Astrocyte of the spinal cord (primary cell): ENCODE measurements at places on chromosomes 3 and 15.

DNA sequence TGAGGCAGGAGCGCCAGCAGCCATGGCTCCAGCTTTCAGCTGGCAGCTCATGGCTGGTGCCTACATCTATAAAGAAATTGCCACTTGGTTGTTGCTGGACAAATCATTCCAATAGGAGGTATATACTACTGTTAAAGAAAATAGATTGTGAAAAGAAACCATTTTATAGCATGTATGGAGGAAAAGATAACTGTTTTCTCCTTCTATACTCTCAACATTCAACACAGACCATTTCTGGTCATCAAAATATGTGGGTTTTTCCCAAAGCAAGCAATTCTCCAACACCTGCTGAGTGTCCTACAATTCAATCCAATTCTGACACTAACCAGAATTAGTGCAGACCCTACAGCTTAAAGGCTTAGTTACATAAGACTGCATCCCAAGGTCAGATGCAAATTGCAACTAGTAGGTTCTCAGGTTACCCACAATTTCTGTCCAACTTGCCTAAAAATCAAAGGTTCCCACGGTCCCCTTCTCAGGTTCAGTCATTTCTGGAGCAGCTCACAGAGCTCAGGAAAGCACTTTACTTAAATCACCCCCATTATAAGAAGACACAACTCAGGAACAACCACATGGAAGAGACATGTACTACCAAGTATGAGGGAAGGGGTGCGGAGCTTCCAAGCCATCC is 42.4 kb upstream of the STRIT1 start:
- no peak for DNase-seq

GRCh38 chr3:192570821-192571791 is 156.2 kb downstream of the FGF12 start:
- DNase-seq = peak; percentile 57

GRCh38 chr15:97977734-97978133 is 17.2 kb downstream of the ARRDC4 start:
- DNase-seq = no peak

DNA sequence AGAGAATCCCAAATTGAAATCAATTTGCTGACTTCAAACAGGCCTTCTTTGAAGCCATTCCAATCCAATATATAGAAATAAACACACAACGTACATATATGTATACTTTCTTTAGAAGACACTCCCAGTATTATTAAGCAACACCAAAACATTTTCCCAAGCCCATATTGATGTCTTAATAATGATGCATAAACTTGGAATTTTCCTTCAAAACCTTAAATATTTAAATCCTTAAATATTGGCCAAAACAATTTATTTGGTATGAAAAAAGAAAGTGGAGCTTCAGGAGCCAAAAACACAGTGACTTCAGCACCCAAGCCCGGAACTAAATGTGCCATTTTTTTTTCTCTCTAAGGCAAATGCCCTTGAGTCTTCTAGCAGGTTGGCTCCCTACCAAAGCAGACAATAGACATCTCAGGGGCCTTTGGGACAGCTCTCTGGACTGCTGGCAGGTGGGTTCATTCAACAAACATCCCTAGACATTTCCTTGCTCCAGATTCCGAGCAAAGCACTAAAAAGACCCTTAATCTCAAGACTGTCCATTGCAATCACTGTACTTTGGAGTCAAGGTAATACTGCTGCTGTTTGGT is 384.7 kb downstream of the NTRK3 start:
- DNase-seq = no peak

DNA sequence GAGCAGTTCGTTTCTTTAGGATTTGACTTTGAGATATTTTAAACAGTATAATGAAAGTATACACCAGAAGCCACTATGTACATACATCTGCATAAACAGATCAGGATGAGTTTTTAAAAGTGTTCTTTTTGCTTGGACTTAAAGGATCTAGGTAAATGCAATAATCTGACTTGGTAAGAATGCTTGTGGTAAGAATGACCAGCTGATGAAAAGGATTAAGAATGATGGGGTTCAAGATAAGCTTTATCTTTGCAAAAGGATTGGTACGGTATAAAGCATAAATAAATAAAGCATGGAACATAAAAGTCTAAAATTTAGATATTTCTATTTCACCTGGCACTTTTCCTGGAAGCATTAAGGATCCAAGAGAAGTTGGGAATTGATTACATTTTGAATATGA is 9.8 kb upstream of the MME start:
- DNase-seq = peak; percentile 33

- DNase-seq = no peak
Measured at GRCh38 chr3:184884359-184885017, 72.5 kb downstream of the VPS8 start.

- DNase-seq = no peak
Measured at GRCh38 chr15:28993051-28993719, 107.4 kb downstream of the APBA2 start.

DNA sequence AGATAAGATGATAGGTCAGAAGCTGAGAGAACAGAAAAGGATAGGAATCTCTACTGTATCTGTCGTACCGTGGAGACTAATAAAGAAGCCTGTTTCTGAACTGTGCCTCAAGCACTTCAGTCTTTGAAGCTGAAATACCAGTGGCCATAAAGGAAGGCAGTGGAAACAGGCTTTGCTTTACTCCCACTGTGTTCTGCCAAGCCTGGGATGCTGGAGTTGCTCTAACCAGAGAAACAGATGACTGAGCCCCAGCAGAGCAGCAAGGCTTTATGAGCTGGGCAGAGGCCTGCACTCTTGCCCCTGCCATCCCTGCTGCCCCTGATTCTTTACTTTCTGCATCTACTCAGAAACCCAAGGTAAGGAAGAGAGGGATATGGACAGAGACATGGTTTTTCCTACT is 89.4 kb downstream of the PDE8A start:
- DNase-seq = no peak

DNA sequence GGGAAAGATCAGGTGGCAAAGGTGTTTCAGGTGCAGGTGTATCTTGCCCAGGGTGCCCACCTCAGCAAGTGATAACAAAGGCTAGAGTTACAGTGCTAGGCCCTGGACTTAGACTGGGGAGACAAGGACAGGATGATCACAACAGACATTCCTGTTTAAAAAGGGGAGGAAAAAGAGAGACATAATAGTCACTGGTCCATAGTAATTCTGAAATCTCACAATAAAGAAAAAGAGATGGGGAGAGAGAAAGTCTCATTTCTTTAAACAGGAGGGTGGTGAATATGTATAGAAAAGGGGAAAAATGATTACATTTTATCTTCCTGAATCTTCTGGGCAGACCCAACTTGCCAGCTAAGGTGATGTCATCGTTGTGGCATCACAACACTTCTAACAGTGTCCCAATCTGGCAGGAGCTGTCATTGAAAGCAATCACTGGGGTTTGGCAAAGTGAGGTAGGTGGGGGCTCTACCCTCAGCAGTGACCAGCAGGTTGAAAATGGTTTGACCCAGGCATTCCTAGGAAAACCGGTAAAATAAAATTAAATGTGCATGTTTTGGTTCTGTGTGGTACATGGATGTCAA is 99.5 kb downstream of the ZNF621 start:
- no peak for DNase-seq

DNA sequence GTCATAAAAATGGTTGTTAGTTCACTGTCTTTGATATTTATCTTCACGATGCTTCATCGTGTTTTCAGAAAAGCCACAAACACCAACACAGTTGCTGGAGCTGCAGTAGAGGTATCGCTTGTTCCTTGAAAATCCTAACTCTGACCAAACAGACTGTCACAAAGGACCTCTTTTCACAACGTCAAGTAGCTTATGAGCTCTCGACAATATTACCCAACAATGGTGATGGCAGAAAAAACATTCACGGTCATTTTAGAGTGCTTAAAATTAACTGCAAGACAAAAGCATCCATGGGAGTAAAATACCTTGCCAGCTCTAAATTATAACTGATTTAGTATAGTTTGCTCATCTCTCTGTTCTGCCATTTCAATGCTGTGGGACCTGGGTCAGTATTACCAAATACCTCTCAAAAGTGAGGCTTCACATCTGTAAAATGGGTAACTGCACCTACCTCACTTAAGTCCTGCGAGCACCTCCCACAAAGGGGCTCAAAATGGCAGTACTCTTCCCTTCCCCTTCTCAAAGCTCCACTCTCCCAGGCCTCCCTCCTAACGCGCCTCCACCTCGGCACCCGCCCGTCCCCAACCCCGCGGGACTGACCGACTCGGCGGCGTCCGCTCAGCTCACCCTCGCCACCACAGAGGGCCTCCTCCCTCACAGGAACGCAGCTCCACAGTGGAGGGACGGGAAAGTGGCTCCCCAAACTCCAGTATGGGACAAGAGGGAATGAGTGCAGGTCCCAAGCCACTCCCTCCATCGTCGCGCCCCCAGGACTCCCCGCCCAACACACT is 546 bp downstream of the TRIM59 start:
- peak; percentile 43 for DNase-seq

DNA sequence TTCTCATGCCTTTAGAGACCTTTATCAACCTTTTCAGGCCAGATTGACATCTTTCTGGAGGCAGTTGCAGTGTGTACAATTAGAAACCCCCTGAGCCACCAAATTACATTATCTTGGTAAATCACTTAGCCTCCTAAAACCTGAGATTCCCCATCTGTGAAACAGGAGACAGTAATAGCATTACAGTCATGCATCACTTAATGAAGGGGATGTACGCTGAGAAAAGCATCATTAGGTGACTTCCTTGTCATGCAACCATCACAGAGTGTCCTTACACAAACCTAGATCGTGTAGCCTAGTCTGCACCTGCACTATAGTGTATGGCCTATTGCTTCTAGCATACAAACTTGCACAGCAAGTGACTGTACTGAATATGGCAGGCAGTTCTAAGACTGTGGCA is 400.8 kb upstream of the CNTN3 start:
- DNase-seq = no peak

DNA sequence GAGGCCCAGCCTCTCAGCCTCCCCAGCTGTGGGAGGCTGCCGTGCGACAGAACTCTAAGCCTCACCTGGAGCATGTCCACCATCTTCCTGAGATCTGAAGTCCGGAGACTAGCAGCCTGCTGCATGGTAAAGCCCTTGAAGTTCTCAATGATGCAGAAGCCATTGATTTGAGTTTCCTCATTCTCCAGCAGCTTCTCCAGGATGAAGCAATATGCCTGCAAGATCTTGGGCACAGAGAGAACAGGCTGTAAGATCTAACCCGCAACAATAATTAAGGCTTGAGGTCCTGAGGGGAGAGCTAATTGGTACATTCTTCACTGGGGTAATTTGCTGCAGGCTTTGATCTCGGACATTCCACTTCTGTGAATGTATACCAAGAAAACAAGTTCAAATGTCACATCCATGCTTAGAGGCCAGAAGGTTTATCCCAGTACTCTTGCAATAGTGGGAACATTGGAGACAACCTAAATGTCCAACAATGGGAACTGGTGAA is 9.7 kb downstream of the RLBP1 start:
- no peak for DNase-seq

- DNase-seq = no peak
Measured at GRCh38 chr15:44308889-44309288, 20.4 kb downstream of the GOLM2 start.

- DNase-seq = no peak
Measured at GRCh38 chr3:61761694-61762430, 200.5 kb downstream of the PTPRG start.

DNA sequence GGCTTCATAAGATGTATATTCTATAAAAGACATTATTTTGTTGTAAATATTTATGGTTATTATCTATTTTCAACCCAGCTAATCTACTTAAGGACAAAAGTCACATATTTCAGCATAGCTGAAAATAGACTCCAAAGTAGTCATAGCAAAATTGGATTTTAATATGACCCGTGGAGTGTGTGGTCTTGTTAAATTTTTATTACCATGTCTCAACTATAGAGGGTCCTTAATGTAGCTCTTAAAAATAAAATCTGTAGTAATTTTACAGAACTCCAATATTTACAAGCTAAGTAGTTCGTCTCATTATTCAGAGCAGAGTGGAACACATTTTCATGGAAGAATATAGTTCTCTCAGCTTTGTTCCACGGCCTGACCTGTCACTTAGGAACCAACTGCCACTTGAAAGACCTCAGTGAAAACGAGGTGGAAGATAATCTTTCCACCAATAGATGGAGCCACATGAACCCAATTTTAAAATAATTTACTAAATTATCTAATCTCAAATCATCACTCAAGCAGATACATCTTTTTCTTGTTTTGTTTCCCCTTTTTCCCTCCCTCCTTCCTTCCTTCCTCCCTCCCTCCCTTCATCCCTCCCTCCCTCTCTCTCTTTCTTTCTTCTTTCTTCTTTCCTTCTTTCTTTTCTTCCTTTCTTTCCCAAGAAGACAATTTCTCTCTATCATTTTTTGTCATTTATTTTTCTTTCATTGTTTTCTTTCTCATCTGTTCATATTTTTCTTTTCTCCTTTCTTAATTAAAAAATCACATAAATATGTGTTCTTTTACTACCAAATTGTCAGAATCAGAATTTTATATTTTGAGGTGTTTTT is 97.2 kb downstream of the CLDN1 start:
- DNase-seq = peak; percentile 48

- DNase-seq = no peak
Measured at GRCh38 chr3:97089621-97090020, 275.2 kb downstream of the EPHA6 start.

DNA sequence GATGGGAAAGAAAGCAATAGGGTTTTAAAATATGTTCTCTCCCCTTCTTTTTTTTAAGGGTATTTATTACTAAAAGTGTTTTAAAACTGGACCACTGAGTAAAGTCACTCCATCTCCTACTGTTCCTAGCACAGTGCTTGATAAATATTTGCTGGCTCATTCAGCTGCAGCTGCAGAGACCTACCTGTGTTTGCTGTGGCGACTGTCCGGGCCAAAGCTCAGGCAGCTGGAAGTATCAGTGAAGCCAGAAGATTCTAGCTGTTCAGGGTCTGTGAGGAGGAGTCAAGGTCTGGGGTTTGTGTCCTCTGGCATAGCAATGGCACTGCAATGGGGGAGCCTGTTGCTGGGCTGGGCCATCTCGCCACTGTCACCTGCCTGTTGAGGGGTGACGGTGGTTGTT is 109.9 kb downstream of the RPLP1 start:
- no peak for DNase-seq

- DNase-seq = peak; percentile 86
Measured at GRCh38 chr3:30770387-30770786, 124.1 kb downstream of the GADL1 start.
